ENCODE measurements at places on chromosomes 5 and 9. TPM values are rescaled to one million over a fixed set of nuclear protein-coding genes. Genes with fewer than 3 reads are reported as not detected.
A peak's percentile ranks its signal among the peaks of the same experiment; 100 is the strongest.

Gene FAM151B
- total RNA-seq: 4.8 TPM

Gene SPATA9
- total RNA-seq: 0.51 TPM

Gene SMIM33
- not detected for total RNA-seq

Gene FLT4
- total RNA-seq: 0.17 TPM

- H3K36me3 ChIP-seq: no peaks in the 10 kb centered on the region
- H3K4me3 ChIP-seq: no peak overlapping the region
- no peak overlapping the region for H3K27ac ChIP-seq
Observed at GRCh38 chr5:119373449-119373858, 17.6 kb downstream of the TNFAIP8 start.

DNA sequence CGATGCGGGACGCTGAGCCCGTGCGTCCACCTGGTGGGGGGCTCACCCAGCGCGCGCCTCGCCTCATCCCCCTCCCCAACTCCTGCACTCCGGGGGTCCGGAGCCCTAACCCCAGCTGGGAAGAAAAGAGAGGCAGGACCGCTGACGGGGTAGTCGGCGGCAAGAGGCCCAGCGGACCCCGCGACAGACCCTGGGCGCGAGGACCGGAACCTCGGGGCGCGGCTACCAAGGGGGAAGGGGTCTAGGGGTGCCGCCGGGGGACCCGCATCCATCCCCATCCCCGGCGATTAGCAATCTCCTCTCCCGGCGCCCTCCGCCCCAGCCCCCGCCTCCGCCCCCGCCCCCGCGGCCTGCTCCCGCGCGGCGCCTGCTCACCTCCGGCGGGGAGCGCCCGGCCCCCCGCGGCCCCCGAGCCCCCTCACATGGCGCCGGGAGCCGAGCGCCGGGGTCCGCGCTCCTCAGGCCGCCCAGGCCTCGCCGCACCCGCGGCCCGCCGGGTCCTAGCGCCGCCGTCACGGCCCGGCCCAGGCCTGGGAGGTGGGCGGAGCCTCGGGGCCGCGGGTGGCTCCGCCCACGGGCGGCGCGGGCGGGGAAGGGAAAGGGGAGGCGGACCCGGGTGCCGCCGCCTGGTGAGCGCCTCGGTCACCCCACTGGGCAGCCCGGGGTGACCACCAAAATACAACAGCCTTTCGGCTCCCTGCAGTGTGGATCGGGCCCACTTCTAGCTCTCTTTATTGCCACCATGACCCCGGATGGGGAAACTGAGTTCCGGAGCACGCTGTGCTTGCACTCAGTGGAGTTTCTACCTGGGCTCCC lies at the start of gene ST6GALNAC6:
ST6GALNAC6 (minus strand) TSS at position 476 of the 816 bp plus-strand sequence. CDS start 1,622 bp downstream, outside the sequence.
- peak within 1 kb of the TSS; percentile 74 for H3K4me3 ChIP-seq

All from fibroblast of lung (primary cell).